Ammon's horn (tissue), 1 donor: ENCODE measurements at places on chromosomes 1 and 21.
A peak's percentile ranks its signal among the peaks of the same experiment; 100 is the strongest.

DNA sequence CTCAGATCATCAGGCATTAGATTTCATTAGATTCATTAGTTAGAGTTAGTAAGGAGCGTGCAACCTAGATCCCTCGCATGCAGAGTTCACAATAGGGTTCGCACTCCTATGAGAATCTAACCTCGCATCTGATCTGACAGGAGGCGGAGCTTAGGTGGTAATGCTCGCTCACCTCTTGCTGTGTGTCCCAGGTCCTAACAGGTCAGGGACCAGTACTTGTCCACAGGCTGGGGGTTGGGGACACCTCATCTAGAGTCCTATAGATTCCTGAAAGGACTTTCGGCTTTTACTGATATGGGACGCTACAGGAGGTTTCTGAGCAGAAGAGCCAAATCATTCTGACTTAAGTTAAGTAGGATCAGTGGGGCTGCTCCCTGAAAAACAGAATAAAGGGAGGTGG, 91.4 kb downstream of the AKT3 start:
- DNase-seq = no peak

- no peak for DNase-seq
Observed at GRCh38 chr1:203823306-203823705, 27.9 kb downstream of the ZBED6 start.

GRCh38 chr1:117045644-117046043, 14.5 kb upstream of the TTF2 start:
- no peak for DNase-seq

GRCh38 chr1:205359771-205360565, 3.2 kb upstream of the KLHDC8A start:
- peak; percentile 79 for DNase-seq

GRCh38 chr1:202656951-202657646, 53.2 kb downstream of the SYT2 start:
- no peak for DNase-seq

DNA sequence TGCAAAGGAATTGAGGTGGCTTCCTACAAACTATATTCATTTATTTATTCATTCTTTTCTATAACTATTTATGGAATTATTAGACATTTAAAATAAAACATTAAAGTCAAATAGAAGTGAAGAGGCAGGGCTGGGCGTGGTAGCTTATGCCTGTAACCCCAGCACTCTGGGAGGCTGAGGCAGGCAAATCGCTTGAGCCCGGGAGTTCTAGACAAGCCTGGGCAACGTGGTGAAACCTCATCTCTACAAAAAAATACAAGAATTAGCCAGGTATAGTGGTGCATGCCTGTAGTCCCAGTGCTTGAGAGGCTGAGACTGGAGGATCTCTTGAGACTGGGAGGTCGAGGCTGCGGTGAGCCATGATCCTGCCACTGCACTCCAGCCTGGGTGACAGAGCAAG, 23.8 kb downstream of the DNM3 start:
- no peak for DNase-seq

- no peak for DNase-seq
Observed at GRCh38 chr1:218492874-218493273, 147.7 kb downstream of the TGFB2 start.

- DNase-seq = no peak
Observed at GRCh38 chr1:208243527-208243966, 637 bp downstream of the PLXNA2 start.
